ENCODE measurements at places on chromosomes 3 and 15. TPM values are rescaled to one million over a fixed set of nuclear protein-coding genes. Genes with fewer than 3 reads are reported as not detected.
A peak's percentile ranks its signal among the peaks of the same experiment; 100 is the strongest.

- H3K36me3 ChIP-seq, result no peaks in the 10 kb centered on the region
- H3K27ac ChIP-seq, result no peak overlapping the region
- H3K27me3 ChIP-seq, result no peaks in the 10 kb centered on the region
- no peaks in the 10 kb centered on the region for H3K4me1 ChIP-seq
These were observed 1117.5 kb downstream of the TBL1XR1 start for GRCh38 chr3:176079785-176080184.

DNA sequence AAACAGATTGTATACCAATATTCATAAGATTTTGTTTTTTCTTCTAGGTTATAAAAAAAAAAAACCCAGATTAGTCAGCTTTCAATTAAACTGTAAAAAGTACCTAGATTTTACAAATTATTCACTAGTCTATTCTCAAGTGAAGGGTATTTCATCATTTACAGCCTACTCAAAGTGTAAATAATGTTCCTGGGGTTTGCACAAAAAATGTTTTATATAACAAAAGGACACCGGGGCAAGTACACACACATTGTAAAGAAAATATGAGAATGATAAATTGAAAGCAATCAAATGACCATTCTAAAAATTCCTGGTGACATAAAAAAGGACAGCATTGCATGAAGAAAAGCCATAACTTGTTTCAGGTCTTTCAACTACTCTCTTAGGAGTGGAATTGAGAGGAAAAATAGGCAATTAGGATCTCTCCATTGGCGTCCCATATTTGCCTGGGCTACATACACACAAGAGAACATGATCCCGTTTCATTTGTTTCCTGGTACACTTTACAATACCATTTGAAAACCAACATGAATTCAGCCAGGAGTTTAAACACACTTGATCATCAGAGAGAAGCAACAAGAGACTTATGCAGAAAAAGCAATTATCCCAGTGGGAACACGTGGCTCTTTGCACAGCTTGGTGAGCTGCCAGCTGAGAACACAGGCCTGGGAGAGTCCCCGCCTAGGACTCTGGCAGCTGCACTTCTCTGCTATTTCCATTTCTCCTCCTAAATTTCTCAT is 1039.2 kb downstream of the ROBO1 start:
- no peaks in the 10 kb centered on the region for H3K36me3 ChIP-seq
- no peaks in the 10 kb centered on the region for H3K4me1 ChIP-seq
- DNase-seq, result peak; percentile 51
- H3K27me3 ChIP-seq, result no peaks in the 10 kb centered on the region

- H3K4me1 ChIP-seq, result no peaks in the 10 kb centered on the region
- DNase-seq, result no peak
- H3K27me3 ChIP-seq, result no peaks in the 10 kb centered on the region
- no peak overlapping the region for H3K27ac ChIP-seq
These were observed 47.9 kb downstream of the USF3 start for GRCh38 chr3:113648524-113648923.

Gene NR1D2
- 20.7 TPM for total RNA-seq

DNA sequence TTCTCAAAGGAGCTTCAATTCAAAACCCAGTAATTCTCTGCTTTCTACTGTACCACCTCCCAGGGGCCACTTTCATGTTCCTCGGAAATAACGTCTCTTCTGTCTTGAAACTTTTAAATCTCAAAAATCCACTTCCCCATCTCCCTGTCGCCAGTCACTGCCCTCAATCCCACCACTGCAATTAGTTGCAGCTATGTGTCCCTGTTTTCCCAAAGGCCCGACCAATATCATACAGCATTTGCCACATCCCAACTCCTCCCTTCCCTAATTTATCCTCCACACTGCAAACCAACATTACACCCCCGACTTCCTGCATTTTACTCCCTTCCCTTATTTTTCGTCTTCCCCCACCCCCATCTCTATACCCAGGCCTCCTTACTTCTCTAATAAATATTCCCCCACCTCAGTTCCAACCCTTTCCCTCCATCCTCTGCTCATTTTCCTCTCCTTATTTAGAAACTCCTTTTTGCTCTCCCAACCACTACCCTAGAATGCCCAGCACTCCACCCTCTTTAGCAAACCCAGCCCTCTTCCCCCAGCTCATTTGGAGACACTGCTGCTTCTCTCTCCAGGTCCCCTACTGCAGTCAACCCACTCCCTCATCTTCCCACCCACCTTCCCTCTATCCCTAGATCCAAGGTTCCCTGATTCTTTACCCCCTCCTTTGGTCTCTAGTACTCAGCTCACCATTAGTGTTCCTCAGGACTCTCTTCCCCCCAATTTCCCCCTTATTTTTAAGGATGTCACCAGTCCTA is 1.1 kb downstream of the NPTN start:
- H3K36me3 ChIP-seq, result no peaks in the 10 kb centered on the region
- H3K4me3 ChIP-seq, result peak overlapping the region; percentile 85
- H3K27ac ChIP-seq, result peak overlapping the region; percentile 78
- peak; percentile 71 for DNase-seq

- H3K4me3 ChIP-seq, result no peak overlapping the region
- no peak for DNase-seq
- H3K36me3 ChIP-seq, result no peaks in the 10 kb centered on the region
These were observed 63.1 kb upstream of the BOC start for GRCh38 chr3:113148284-113148683.

GRCh38 chr3:171873580-171873979 is 30.4 kb downstream of the TMEM212 start:
- peaks cover 34% of the 10 kb centered on the region for H3K4me1 ChIP-seq
- H3K27ac ChIP-seq, result peak overlapping the region; percentile 91
- no peaks in the 10 kb centered on the region for H3K27me3 ChIP-seq

Gene HGD
- total RNA-seq, result not detected

- H3K4me1 ChIP-seq, result no peaks in the 10 kb centered on the region
- H3K36me3 ChIP-seq, result no peaks in the 10 kb centered on the region
- no peak overlapping the region for H3K4me3 ChIP-seq
- DNase-seq, result no peak
- H3K27ac ChIP-seq, result no peak overlapping the region
- H3K27me3 ChIP-seq, result no peaks in the 10 kb centered on the region
These were observed 48.8 kb upstream of the PIK3R4 start for GRCh38 chr3:130795396-130795795.

DNA sequence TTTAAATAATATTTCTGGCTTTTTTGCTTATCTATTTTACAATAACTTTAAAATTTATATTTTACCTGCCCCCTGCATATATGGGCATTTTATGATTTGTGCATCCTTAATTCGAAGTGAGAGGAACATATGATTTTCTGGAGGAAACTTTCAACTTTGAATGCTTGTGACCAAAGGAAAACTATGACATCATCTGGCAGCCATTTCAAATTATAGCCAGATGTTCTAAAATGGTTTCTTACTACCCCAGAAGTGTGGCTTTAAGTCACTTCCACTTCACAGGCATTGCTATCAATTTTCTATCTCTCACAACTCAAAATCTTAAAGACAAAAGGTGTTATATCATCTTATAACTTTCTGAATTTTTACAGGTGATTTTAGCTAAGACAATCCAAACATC is 508.8 kb downstream of the RBMS3 start:
- no peak overlapping the region for H3K27ac ChIP-seq
- H3K36me3 ChIP-seq, result no peaks in the 10 kb centered on the region
- peak; percentile 2 for DNase-seq
- no peak overlapping the region for H3K4me3 ChIP-seq

GRCh38 chr3:189355481-189356201 is 183.9 kb downstream of the TPRG1 start:
- H3K27ac ChIP-seq, result no peak overlapping the region
- H3K27me3 ChIP-seq, result no peaks in the 10 kb centered on the region
- H3K4me3 ChIP-seq, result no peak overlapping the region
- no peaks in the 10 kb centered on the region for H3K36me3 ChIP-seq
- peak; percentile 80 for DNase-seq

DNA sequence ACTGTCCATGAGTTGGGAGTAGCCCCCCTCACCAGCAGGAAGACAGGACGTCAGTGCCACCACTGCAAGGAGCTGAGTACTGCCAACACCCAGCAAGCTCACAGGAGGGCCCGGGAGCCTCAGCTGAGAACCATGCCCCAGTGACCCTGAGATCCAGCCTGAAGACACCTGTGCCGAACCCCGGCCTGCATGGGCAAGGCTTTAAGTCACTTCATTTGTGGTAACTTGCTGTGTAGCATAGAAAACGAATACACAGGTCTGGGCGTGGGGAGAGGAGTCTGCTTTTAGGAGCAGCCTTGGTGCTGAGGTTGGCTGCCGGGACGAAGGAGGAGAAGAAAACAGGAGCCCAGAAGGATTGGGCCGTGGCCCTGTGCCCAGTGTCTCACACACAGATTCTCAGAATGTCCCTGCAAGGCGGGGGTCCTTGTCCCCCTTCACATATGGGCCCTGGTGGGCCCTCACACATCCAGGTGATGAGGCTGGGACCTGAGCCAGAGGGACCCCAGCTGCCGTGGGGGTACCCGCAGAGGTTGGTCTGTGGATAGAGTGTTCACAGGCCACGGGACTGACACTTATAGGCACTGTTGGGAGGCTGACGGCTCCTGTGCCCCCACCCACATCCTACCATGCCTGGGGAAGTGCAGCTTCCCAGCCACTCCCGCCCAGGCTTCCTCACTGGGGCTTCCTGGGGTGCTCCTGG is 85.3 kb downstream of the PLXNA1 start:
- H3K27ac ChIP-seq, result no peak overlapping the region
- no peak for DNase-seq
- H3K36me3 ChIP-seq, result no peaks in the 10 kb centered on the region

Gene ERC2
- 7.4 TPM for total RNA-seq

Gene TMEM212
- total RNA-seq, result not detected

Gene SLC24A5
- total RNA-seq, result not detected

- H3K27ac ChIP-seq, result no peak overlapping the region
- no peaks in the 10 kb centered on the region for H3K36me3 ChIP-seq
- no peak overlapping the region for H3K4me3 ChIP-seq
- DNase-seq, result no peak
- H3K4me1 ChIP-seq, result peaks cover 16% of the 10 kb centered on the region
These were observed 6.7 kb downstream of the ZBTB47 start for GRCh38 chr3:42660131-42660715.

Gene OIP5
- 1.7 TPM for total RNA-seq

DNA sequence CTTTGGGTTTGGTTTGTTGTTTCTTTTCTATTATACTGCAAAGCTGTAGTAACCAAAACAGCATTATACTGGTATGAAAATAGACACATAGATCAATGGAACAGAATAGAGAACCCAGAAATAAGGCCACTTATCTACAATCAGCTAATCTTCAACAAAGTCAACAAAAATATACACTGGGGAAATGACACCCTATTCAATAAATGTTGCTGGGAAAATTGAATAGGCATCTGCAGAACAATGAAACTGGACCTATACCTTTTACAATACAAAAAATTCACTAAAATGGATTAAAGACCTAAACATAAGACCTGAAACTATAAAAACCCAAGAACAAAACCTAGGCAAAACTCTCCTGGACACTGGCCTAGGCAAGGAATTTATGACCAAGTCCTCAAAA is 52.9 kb downstream of the TLNRD1 start:
- no peaks in the 10 kb centered on the region for H3K36me3 ChIP-seq
- H3K27ac ChIP-seq, result no peak overlapping the region
- no peaks in the 10 kb centered on the region for H3K27me3 ChIP-seq
- H3K4me1 ChIP-seq, result no peaks in the 10 kb centered on the region

Gene MCTP2
- 4.5 TPM for total RNA-seq

Gene GOLGA6A
- 0.31 TPM for total RNA-seq

- DNase-seq, result no peak
- H3K27me3 ChIP-seq, result no peaks in the 10 kb centered on the region
- H3K4me3 ChIP-seq, result no peak overlapping the region
- no peaks in the 10 kb centered on the region for H3K4me1 ChIP-seq
- no peaks in the 10 kb centered on the region for H3K36me3 ChIP-seq
- H3K27ac ChIP-seq, result no peak overlapping the region
These were observed 13.2 kb downstream of the MRAS start for GRCh38 chr3:138361561-138361971.

DNA sequence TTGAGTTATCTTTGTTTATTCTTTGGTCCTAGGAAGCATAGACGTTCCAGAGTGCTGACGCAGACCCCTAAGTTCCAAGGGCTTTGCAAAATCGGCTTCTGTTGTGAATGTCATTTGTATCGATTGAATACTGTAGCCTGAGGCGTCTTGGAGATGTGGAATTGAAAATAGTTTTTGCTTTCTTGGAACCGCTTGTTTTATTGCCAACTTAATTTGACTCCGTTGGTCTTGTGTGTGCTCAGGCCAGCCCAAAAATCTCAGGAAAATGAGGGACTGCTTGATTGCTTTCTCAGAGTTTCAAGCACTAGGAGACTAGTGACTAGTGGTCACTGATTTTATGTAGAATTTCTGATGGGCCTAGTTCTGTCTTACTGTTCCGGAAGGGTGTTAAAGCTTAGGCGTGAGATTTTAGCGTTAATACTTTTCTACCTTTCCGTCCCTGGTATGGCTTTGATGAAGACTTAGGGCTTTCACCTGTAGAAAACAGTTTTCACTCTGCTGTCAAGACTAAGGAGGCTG is 263 bp upstream of the UTS2B start:
- H3K4me3 ChIP-seq, result peak overlapping the region; percentile 92
- no peaks in the 10 kb centered on the region for H3K27me3 ChIP-seq

DNA sequence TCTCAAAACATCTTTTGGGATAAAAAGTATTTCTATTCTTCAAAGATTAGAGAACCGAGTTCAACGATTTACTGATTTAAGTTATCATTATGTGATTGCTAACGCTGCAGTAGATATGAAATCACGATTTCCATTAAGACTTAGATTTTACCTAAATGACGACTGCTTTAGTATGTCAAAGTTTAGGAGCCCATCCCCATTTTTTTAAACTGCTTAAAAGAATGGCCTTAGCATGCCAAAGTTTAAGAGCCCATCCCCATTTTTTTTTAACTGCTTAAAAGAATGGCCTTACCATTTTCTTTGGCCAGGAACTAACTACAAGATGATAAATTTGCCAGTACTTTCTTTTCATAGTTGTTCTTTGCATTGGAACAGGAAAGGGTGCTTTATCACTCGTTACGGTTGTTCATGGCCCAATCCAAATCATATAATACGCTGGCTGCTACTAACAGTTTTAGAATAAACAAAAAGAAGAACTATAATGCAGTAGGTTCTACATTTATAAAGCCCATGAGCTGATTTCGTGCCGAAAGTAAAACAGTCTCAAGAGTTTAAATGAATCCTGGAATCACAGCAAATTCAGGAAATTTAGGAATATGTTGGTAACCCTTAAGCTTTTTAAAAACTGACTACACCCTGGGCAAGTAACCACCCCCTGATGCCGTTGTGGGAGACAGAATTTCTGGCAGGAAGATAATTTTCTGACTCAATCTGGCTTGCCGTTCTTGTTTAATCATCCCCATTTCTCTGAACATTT is 869 bp upstream of the TSC22D2 start:
- peak overlapping the region; percentile 99 for H3K27ac ChIP-seq
- DNase-seq, result peak; percentile 73
- peaks cover 6% of the 10 kb centered on the region for H3K4me1 ChIP-seq
- H3K27me3 ChIP-seq, result no peaks in the 10 kb centered on the region

Gene HAUS2
- total RNA-seq, result 21.7 TPM

- H3K27ac ChIP-seq, result no peak overlapping the region
- H3K4me1 ChIP-seq, result no peaks in the 10 kb centered on the region
- H3K36me3 ChIP-seq, result no peaks in the 10 kb centered on the region
- DNase-seq, result no peak
These were observed 282.6 kb downstream of the GAP43 start for GRCh38 chr3:115905871-115906270.

Gene LRRC49
- total RNA-seq, result 4.7 TPM

GRCh38 chr3:141294848-141295247 is 63.2 kb downstream of the PXYLP1 start:
- no peaks in the 10 kb centered on the region for H3K27me3 ChIP-seq
- H3K27ac ChIP-seq, result peak overlapping the region; percentile 59
- H3K4me1 ChIP-seq, result peaks cover 2% of the 10 kb centered on the region
- H3K36me3 ChIP-seq, result no peaks in the 10 kb centered on the region
- H3K4me3 ChIP-seq, result peak overlapping the region; percentile 14
- DNase-seq, result peak; percentile 90

Gene SCN11A
- total RNA-seq, result 0.20 TPM

Gene GOLGA6L4
- total RNA-seq, result 3.3 TPM

Measured in astrocyte (in vitro differentiated cells and primary cell).